ENCODE measurements at places on chromosomes 3 and 15.

- no peak for DNase-seq
Measured at GRCh38 chr3:50136714-50137405, 18.3 kb upstream of the SEMA3F start.

DNA sequence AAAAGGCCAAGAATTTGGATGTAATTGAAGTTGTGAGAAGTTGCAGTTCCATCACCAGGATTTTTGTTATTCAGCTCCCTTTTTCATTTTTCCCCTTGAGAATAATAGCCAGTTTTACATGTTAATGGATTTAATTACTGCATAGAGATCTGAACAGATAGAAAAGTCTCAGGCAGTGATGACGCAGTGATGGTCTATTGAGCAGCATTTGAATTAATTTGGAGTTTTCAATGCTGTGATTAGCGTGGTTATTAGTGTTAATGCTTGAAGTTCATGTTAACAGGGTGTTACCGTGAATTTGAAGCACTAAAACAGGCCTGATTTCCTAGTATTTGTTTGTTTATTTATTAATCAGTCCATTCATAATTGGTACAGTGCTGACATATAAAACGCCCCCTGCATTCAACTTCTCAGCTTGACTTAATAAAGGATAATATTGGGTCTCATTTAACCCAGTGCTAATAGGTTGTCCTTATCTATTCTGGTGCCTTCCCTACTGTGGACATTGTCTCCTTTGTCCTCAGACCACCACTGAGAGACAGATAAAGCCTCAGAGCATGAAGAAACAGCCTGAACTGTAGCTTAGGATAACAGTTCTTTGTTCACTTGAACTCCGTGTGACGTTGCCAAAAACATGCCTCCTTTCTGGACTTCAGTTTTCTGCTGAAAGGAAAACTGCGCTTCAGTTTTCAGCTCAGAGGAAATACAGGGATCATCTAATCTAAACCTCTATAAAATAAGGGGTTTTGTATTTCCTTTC, 82.4 kb downstream of the RTP4 start:
- DNase-seq, result no peak

DNA sequence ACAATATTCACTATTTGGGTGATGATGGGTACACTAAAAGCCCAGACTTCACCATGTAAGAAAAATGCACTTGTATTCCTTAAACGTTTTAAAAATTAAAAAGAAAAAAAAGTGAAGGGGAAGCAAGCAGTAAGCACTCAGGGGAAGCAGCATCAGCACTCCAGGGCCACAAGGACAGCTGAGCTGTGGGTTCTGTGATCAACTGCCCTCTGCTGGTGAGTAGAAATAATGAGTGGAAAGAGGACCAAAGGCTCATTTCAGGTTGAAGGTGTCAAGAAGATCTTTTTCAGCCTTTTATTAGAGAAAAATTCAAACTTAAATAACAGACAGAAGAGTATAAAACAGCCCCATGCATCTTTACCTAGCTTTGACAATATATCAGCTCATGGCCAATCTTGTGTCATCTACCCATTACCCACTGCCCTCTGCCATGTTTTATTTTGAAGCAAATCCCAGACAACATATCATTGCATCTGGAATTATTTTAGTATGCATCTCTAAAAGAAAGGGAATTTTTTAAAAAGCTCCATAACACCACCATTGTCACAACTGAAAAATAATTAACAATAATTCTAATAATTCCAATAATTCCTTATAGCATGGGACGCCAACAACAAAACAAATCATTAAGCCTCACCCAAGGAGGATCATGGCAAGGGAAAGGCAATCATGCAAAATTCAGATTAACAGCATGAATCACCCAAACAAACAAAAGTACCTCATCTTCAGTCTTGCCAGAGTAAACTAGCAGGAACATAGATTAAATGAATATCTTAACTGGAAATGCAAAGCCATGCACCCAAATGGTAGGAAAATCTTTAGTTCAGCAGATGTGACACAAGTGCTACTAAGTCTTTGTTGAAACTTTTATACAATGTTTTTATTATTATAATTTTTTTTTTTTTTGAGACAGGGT, 42.5 kb downstream of the TAMM41 start:
- peak; percentile 63 for DNase-seq

DNA sequence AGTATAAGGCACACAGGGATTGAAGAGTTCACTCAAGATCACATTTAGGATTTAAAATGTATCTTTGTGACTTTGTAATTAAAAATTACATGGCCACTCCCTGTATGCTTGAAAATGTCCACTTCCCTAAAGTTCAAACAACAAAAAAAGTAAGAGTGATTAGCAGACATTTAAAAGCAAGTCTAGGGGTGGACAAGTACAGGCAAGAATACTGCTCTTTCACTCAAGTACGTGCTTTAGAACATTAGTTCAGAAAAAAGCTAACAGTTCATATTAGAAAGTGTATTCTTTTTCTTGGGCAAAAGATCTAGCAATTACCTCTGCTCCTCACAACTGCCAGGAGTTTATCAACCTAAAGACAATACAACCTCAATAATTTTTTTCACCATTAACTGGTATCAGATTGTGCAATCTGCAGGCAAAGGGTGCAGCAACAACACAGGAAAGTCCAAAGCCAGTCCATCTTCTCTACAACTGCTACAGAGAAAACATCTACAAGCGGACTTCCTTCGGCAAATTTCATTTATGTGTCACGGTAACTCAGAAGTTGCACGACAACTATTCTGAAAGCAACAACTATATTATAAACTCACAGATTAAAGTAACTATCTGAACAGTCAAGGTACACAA, 18.1 kb downstream of the CHSY1 start:
- DNase-seq, result no peak

DNA sequence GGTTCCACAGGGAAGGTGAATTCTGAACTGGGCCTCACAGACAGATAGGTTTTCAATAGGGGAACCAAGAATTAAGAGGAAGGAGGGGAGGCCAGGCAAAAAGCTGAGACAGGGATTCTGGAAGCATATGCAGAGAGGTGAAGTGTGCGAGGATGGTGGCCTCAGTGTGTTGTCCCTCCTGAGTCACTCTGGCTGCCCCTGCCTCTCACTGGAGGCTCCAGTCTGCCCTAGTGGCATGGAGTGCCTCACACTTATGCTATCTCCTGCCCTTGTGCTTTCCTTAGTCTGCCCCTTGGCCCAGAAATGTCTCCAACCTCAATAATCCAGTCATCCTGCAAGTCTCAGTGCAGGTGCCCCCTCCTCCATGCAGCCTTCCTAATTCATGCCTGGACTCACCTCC, 32.2 kb upstream of the RBP1 start:
- no peak for DNase-seq

DNA sequence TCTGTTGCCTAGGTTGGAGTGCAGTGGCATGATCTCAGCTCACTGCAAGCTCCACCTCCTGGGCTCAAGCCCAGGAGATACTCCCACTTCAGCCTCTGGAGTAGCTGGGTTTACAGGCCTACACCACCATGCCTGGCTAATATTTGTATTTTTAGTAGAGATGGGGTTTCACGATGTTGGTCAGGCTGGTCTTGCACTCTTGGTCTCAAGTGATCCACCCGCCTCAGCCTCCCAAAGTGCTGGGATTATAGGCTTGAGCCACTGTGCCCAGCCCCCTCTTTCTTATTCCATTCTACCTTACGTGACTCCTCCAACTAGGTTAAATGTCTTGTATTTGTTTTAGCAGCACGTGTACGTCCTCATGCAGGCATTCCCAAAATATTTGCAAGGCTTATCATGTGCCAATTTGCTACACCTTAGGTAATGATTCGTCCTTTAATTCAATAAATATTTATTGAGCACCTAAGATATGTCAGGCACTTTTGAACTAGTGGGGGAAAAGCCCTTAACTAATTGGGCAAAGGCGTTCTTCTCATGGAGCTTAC, 14.9 kb upstream of the MAGI1 start:
- peak; percentile 49 for DNase-seq

GRCh38 chr3:177349384-177349783, 152.1 kb upstream of the TBL1XR1 start:
- no peak for DNase-seq

- no peak for DNase-seq
Measured at GRCh38 chr3:195182470-195182795, 88.5 kb downstream of the XXYLT1 start.

- DNase-seq, result no peak
Measured at GRCh38 chr15:51625236-51625635, 2.7 kb upstream of the DMXL2 start.

GRCh38 chr3:159069091-159069490, 267.2 kb downstream of the MFSD1 start:
- no peak for DNase-seq

DNA sequence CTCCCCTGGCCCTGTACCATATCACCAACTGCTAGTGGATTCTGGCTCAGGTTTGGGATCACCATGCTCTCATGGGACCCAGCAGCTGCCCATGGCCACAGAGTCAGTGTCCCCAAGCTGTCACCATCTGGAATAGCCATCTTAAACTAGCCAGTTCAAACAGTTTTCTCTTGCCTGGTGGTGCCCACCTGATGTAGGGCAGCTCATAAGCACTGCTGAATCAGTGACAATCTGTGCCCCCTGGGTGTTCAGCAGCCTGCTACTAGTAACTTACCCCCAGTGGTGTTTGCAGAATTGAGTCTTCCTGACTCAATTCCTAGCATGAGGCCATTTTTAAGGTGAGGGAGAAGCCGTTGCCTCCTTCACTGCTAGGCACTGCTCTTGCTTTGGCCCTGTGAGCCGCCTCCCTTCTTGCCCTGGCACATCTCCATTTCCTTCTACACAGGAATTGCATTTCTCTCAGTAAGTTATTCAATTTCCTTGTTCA, 7.9 kb downstream of the RPSA start:
- no peak for DNase-seq

DNA sequence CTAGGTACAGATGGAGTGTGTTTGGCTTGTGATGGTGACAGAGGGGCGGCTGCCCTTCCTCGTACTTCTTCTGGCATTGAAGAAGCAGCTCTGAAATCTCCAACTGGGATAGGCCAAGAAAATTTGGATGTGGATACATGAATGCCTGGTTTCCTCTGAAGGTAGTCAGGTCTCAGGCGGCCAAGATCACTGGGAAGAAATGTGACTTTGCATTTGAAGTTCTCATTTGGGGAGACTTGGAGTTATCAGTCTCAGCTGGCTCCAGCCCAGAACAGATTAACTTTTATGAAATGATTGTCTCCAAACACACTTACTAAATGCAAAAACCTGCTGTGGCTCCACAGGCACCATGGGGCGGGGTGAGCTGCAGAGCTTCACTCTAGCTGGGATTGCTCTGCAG, 215.9 kb downstream of the THSD4 start:
- DNase-seq, result no peak

- no peak for DNase-seq
Measured at GRCh38 chr15:89307046-89307587, 27.5 kb downstream of the POLG start.

DNA sequence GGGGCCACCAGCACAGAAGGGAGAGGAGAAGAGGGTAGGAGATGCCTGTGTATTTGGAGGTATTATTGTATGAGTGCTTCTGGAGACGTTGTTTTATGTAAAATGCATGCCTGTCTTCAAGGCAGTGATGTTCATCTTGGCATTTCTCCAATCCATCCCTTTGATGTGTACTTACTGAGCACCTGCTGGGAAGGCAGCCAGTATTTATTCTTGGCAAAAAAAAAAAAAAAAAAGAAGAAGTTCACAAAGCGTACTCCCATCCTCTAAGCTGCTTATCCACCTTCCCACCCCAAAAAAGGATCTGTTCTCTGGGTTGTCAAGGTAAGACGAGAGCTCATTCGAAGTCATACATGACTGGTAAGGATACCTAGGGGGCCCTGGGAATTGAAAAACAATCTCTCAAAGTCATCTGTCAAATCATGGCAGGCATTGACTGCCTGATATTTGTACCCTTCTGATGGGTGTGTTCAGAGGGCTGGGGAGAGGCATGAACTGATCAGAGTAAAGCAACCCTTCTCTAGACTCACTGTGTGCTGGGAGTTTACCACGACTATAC, 30.0 kb upstream of the SLC6A1 start:
- DNase-seq, result no peak

DNA sequence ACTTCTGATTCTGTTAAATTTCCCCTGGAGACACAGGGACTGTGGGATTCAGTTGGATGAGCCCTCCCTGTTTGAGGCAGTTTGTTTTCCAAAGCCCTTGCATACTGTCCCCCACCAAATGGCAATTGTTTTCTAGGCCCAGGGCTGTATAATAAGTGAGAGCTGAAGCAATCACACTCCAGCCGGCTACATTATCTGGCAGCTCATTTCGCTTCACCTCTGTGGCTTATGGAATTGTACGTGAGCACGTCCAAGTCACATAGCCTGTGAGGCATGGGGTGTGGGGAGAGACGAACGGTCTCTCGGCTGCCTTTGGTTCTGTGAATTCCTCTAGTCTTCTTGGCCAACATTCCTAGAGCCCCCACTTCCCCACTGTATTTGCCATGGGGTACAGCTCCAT, 10.7 kb downstream of the RBP2 start:
- DNase-seq, result no peak
